ENCODE measurements at places on chromosomes 4 and X.

- no peak for DNase-seq
Measured at GRCh38 chr4:83390944-83391343, 56.3 kb upstream of the HPSE start.

DNA sequence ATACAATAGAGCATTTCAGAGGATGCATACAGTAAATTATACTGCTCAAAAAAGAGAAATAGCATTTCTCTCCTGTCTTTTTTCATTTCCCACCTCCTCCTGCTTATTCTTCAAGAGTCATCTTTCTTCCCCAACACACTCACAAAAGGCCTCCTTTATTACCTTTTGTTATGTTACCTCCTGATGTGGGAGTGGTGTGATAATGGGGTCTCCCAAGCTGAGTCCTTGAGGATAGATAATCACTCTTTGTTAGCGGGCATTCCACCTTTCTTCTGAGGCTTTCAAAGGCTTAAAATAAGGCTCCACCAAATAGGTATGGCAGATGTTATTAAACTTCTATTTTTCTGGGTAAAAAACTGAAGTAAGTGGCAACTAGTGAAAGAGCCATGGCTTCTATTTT is 159.8 kb downstream of the CPEB2 start:
- DNase-seq: no peak

DNA sequence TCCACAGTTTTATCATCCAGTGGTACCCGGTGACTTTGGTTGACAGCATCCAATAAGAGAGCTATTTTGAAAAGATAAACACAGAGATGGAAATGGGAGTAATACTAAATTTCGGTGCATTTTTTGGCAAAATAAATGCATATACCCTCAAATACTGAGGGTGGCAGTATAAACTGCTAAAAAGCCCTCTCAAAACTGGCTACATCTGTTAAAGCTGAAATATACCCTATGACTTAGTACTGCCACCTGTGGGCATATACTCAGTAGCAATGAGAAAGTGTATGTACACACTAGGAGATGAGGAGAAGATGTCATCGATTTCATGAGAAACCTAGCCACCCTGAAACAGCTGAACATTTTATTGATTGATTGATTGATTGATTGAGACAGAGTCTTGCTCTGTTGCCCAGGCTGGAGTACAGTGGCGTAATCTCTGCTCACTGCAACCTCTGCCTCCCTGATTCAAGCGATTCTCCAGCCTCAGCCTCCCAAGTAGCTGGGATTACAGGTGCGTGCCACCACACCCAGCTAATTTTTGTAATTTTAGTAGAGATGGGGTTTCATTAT is 12.2 kb upstream of the TMEM128 start:
- no peak for DNase-seq

DNA sequence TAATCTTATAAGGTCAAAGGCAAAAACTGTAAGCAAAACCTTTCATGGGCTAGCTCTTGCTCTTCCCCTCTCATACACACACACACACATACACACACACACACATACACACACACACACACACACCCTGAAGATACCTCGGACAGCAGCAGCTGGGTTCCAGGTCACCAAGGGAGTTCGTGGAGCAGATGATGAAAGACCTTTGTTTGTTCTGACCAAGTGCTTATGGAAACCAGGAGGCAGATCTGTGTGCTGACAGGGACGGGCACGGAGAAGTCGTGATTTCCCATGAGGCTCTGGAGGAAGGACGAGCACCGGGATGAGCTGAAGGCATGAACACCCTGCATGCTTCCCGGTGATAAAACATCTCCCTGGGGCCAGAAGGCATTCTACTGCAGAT is 35.4 kb upstream of the CRMP1 start:
- no peak for DNase-seq

DNA sequence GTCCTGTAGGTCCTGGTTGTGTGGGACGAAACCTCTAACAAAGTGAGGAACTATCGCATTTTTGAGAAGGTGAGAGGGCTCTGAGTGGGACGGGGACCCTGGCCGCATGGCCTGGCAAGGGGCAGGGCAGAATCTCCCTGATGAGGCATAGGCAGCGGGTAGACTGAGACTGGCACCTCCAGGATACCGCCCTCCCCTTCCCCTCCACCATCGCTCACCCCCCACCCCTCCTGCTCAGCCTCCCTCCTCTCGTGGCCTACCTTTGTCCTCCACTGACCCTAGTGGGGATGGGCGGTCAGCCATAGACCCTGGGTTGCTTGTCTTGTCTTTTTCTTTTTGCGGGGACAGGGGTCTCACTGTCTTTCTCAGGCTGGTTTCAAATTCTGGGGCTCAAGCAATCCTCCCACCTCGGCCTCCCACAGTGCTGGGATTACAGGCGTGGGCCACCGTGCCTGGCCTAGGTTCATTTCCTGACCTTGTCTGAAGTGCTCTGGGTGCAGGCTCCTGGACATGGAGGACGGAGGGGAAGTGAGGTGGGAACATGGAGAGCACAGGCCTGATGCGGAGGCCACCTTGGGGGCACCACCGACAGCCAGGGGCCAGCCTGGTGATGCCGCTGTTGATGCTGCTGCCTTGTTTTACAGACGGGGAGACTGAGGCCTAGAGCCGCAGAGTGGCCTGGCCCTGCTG is 10.5 kb upstream of the ADD1 start:
- no peak for DNase-seq

DNA sequence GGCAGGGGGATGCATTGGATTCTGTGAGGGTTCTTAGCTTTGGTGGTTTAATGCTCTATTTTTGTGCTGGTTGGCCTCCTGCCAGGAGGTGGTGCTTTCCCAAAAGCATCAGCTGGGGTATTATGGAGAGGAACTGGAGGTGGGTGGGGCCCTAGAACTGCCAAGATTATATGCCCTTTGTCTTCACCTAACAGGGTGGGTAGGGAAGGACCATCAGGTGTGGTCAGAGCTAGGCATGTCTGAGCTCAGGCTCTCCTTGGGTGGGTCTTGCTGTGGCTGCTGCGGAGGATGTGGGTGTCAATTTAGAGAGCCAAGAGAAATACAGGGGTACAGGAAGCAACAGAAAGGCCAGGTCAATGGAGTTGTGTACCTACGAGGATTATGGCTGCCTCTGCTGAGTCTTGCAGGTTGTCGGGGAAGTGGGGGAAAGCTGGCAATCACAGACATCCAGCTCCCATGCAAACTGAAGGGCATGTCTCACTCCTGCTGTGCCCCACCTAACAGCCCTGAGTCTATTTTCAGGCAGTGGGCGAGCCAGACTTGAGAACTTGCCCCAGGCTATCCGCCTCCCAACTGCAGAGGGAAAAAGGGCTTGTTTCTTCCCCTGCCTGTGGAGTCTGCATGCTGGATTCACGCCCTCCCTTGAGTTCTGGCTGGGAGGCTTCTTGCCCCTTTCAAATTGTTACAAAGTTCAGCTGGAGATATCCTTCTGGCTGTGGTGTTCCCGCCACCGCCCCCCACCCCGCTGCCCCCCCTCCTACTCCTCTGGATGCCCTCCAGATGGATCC is 212.0 kb downstream of the COMMD8 start:
- DNase-seq: no peak

DNA sequence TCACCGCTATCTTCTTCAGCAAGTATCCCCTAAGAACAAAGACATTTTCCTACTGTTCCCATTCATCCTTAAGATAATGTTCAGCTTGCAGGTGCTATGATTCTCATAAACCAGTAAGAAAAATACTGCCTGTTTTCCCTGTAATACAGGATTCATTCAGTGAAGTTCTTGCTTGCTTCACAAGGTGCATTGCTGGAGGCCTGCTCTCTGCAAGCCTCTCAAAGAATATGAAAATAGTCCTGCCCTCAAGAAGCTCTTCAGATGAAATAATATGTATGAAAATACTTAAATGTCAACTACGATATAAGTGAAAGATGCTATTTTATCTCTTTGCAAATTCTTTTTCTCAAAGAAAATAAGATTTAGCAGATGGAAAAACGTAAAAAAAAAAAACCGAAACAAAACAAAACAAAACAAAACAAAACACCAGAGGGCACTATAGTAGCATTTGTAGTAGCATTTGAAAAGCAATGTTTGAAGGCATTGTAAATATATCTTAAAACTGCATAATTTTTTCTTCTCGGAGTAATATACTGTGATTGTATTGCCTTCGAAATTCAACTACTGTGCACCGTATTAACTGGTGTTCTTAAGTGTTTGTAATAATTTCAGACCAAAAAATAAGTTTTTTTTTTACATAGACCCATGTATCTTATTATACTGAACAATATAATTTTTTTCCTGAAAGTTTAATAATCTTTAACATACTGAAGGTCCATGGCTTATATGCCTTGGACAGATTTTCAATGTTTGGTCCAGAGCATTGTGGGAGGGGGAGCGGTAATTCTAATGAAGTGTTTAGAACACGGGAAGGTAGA is 26.0 kb downstream of the ADH4 start:
- no peak for DNase-seq

GRCh38 chr4:137952116-137952515 is 290.0 kb downstream of the SLC7A11 start:
- no peak for DNase-seq

DNA sequence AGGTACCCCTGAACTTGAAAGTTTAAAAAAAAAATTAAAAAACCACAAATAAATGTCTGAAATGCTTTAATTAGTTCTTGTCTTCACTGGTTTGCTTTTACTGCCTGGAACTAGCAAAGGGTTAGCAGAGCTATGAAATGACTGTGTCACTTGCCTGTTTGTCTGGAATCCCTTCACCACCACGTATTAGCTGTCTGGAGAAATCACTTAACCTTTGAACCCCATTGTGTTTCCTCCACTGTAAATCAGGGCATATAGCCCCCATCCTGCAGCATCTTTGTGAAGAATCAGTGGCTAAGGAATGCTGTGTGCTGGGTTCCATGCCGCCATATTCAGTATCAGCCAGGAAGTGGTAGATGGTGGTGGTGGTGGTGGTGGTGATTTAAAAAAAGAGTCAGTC is 6.3 kb downstream of the CYTL1 start:
- DNase-seq: no peak

DNA sequence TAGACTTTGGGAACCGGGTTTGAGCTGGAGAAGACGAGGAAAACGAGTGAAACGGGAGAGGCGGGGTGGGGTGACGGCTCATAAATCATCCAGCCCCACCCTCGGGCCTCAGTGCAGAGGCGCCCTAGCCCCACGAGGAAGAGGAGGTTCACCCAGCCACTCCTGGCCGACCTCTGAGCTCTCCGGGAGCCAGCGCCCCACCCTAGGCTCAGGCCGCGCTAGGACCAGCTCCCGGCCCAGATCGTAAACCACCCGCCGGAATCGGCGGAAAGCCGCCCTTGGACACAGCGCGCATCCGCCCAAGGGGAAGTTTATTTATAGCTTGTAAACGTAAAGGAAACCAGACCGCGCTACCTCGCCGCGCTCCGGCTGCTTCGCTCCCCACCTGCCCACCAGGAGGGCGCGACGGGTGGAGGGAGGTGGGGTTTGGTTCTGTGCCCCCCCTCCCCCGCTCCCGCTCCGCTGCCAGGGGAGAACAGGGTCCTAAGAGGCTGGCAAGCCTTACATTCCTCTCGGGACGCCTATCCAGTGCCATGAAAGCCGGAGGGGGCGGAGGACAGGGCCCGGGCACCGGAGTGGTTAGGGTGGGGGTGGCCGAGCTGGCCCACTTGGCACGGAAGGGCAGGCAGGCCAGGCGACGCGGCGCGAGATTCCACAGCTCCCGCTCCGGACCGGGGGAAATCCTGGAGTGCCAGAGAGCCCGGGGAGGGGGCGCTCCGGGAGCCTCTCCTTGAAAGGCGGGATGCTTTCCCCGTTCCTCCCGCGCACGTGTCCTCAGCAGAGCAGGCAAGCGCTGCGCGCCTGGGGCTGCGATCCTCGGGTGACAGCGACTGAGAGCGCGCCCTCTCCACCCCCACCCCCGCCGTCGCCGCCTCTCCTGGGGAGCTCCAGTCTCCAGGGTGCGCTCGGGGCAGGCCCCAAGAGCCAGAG is 84.2 kb downstream of the BCOR start:
- DNase-seq: peak; percentile 66

Data from nephron progenitor cell (in vitro differentiated cells).